Skeletal muscle cell (primary cell): ENCODE measurements at places on chromosomes 16 and 17.

DNA sequence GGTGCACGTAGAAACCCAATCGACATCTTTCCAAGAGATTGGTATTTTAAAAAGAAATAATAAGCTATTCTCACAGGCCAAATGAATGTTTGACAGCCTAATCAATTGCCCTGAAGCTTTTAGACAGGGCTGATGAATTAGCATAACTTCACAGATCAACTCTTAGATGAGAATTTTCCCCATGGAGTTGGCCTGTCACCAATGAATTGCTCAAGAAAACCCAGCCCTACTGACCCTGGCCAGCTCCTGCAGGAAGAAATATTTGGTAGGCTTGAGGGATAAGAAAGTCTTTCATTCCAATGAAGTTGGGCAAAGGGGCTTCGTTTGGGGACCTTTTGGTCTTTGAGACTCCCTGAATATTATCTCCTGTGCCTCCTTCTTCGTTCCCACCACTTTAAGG, 23.4 kb upstream of the SEC14L1 start:
- no peak for DNase-seq

DNA sequence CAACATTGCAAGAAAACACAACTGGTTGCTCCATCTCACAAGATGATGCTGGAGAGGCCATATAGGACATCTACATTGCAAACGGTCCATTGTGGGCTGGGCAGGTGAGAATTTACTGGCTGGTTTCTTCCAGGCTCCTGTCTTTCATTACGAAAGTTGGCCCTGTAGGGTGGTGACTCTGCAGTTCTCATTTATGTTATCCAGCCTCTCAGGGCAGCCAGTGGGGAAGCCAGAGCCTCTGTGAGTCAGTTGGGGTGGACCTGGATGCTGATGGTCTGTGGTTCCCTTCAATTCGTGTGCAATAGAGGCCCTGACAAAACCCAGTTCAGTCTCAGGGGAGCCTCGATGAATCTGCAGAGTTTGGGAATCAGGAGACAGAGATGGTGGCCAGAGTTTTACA, 341.0 kb upstream of the CCL2 start:
- no peak for DNase-seq

GRCh38 chr17:80995131-80995530, 3.5 kb downstream of the CHMP6 start:
- DNase-seq: no peak

GRCh38 chr16:17369421-17370222, 101.1 kb downstream of the XYLT1 start:
- no peak for DNase-seq
